NCI-H1092 (cell line): ENCODE measurements at places on chromosomes 5 and 9.

DNA sequence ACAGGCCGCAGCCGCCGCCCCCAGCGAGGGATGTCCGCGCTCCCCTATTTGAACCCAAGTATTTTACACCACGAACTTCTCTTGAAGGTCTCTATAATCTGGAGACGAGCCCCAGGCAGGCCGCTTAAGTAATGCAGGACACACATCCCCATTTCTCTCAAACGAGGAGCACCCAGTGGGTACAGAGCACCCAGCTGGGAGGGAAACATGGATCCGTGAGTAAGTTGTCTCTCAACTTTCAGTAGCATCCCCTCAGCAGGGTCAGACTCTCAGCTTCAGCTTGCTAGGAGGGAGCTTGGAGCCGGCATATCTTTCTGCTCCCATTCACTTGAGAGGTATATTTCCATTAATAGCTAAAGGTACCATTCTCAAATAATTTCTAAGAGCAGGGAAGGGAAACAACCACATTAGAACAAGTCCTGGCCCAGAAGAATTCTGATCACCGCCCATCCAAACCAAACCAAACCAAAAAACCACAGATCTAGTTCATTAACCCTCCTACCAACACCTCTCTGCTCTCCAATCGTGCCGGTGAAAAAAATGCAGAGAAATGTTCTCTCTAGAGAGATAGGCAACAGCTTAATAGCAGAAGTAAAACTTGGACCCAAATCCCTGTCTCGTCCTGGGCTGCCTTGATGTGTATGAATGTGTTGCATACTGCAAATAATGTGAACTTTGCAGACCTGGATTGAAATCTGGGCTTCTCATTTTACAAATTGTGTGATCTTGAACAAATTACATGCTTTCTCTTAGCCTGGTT lies 910 bp downstream of the TDRD7 start:
- DNase-seq: no peak

GRCh38 chr5:154764967-154765366 lies 9.8 kb downstream of the LARP1 start:
- DNase-seq: no peak

- DNase-seq: no peak
These were observed 47.8 kb downstream of the TSPAN17 start for GRCh38 chr5:176695073-176695472.

GRCh38 chr5:6469836-6470235 lies 21.2 kb downstream of the UBE2QL1 start:
- no peak for DNase-seq

DNA sequence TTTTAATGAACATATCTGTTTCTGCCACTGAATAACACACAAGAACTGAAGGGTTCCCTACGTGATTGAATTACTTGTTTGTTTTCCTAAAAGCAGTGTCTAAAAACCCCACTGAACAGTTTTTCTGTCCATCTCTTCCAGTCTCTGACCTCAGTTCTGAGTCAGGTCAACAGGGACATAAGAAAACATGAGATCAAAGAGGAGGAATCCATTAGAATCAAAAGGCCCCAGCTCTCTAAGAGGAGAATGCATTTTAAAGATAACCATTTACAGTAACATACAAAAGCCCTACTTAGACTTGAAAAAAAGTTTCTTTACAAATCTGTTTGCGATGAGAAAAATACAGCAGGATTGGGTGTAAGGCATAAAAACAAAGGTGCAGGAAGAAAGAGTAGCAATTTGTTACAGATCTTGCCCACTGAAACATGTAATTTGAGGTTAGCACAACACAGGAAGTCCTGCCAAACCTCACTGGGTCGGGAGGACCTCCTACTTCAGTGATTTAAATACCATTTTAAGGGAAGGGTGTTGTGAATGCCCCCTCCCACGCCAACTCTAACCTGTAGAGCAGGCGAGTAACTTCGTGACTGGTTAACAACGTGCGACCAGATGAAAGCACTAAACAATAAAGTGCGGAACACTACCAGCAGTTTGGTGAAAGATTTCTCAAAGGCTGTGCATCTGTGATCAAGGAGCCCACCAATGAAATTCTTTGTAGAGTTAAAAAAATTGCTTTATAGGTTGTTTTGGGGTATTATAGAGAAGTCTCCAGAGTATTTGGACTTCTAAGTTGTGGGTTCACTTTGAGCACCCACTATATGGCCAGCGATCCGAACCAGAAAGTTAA lies 1.3 kb downstream of the QSOX2 start:
- no peak for DNase-seq

- DNase-seq: no peak
These were observed 159.1 kb upstream of the PPP2R2B start for GRCh38 chr5:147037515-147038205.
